ENCODE measurements at places on chromosomes 16 and 17.

- DNase-seq = no peak
Observed at GRCh38 chr16:11472851-11473250, 113.9 kb downstream of the LITAF start.

- DNase-seq = no peak
Observed at GRCh38 chr16:85153046-85153445, 40.8 kb upstream of the CIBAR2 start.

DNA sequence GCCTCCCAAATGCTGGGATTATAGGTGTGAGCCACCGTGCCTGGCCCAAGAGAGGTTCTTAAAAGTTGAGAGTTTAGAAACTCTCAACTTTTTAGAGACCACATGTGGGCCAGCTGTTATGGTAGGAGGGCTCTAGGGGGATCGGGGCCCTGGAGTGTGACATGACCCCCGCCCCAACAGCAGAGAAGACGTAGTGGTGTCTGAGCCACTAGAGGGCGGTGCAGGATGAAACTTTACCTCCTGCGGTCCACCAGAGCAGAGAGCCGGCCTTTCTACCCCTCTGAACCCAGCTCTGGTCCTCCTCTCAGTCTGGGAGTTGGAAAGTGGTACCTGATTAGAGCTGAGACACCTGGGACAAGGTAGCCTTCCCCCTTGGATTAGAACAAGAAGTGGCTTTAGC is 7.4 kb downstream of the CDK5RAP3 start:
- DNase-seq = no peak

GRCh38 chr17:19244781-19245180 is 7.6 kb downstream of the EPN2 start:
- DNase-seq = no peak

- no peak for DNase-seq
Observed at GRCh38 chr16:35908942-35909341, 2449.5 kb downstream of the TP53TG3F start.

DNA sequence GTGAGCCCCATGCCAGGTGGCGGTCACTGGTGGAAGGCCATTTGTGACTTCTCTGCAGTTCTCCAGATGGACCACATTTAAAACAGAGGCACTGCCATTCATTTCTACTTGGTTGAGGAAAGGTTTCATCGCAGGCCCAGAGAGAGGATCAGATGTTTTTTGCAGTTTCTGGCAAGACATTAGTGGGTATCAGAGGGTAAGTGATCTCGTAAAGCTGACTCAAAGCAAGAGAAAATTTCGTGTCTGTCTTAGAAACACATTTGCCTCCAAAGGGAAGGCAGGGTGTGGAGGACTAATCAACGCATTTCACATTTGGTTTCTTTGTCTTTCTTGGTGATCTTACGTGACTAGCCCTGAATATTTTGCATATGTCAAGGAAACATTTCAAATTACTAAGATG is 81.8 kb downstream of the PRKCB start:
- no peak for DNase-seq

DNA sequence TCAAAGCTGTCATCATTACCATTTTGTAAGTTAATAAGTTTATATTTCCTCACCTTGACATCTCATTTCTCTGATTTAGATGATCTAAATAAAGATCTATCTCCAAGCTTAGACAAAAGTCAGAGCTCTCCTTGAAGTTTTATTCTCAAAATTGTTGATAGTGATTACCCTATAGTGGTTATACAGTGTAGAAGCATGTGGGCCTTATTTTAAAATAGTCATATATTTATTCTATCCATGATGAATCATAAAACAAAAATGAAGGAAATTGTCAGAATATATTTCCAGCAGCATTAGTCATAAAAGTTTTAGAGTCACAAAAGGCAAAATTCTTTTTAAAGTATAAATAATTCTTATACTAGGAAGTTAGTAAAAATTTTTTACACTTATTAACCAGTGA is 49.0 kb downstream of the RHOT1 start:
- no peak for DNase-seq

GRCh38 chr16:58025351-58026138 is at the start of gene MMP15:
Gene MMP15 (plus strand): TSS chr16:58025754. CDS start chr16:58026351, 597 bp downstream.
- no peak for DNase-seq

- no peak for DNase-seq
Observed at GRCh38 chr17:42849451-42850181, 1.4 kb upstream of the AOC3 start.

DNA sequence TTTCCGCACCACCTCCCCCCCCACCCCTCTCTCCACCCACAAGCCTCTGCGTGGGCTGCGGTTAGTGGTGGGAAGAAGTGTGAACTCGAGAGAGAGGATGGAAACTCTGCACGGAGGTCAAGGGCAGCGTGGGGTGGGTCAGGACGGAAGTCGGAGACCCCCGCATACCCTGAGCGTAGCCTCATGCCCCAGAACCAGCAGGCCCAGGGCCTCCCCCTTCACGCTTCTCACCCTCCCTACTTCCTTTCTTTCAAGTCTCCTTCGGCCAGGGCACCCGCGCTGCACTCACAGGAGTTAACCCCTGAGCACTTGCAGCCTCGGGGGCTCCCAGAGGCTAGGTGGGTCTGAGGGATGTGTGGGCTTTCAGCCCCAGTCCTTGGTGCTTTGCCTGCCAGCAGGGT is 9.2 kb downstream of the TBKBP1 start:
- DNase-seq = no peak

GRCh38 chr17:19726631-19727376 is 10.4 kb upstream of the SLC47A2 start:
- DNase-seq = no peak

- no peak for DNase-seq
Observed at GRCh38 chr16:85730186-85730465, 20.8 kb downstream of the C16orf74 start.

DNA sequence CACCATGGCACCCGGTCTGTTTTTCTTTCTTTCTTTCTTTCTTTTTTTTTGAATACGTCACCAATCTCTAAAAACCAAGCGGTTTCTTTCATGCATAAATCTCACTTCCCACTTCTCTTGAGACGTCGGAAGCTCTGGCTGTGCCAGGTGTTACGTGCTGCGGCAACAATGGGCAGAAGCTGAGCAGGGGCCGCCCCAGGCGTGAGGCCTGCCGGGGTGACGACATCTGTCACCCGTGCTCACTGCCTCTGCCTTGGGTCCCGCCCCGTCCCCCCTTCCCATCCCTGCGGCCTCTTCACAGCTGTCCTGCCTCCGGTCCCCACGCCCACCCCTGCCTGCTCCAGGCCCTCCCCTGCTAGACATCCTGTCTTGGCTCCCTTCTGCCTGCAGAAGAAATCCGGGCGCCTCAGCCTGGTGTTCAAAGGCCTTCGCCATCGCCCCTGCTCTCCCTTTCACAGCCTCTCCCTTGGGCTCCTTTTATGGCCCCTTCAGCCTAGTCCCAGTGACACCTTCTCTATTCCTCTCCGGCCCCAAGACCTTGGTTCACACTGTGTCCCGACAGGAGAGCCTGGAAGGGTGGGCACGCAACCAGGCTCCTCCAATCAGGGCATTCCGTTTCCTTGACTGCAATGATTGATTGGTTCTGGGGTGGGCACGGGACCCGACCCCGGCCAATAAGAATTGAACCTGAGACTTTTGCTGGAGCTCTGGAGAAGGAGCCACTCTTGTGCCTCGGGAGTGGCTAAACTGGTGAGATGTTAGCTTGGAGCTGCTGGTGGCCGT is 4.8 kb downstream of the P2RX1 start:
- DNase-seq = no peak

GRCh38 chr16:89313583-89313982 is 96.1 kb downstream of the ZNF778 start:
- no peak for DNase-seq

DNA sequence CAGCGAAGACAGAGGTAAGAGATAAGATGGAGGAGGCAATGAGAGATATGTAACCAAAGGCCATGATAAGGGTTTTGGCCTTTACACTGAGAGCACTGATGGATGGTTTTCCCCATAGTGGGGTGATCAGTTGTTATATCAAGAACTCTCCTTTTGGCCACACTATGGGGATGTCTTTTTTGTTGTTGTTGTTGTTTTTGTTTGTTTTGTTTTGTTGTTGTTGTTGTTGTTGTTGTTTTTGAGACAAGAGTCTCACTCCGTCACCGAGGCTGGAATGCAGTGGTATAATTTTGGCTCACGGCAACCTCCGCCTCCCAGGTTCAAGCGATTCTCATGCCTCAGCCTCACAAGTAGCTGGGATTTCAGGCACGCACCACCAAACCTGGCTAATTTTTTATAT is 244.8 kb upstream of the DYNLRB2 start:
- DNase-seq = no peak

- no peak for DNase-seq
Observed at GRCh38 chr16:80804526-80805383, at the start of gene CDYL2. Gene CDYL2 (minus strand): TSS chr16:80804598. CDS start chr16:80804173, 425 bp downstream.

DNA sequence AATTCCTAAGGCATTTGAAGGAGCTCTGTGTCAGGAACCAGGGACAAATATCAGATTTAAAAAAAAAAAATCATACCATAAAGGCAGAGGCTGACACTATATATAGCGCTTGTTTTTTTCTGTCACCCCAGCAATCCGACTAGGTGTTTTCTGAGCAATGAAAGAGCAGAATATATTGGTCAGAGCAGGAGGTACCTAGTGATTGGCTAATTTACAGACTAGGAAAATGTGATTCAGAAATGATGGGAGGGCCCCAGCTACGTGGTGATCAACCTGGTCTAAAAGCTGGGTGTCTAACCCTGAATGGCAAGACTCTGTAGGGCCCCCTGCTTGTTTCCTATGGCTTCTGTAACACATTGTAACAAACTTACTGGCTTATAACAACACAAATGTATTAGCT is 195.5 kb upstream of the XYLT1 start:
- no peak for DNase-seq

GRCh38 chr17:18960803-18961511 is 9.0 kb downstream of the SLC5A10 start:
- DNase-seq = peak; percentile 20

DNA sequence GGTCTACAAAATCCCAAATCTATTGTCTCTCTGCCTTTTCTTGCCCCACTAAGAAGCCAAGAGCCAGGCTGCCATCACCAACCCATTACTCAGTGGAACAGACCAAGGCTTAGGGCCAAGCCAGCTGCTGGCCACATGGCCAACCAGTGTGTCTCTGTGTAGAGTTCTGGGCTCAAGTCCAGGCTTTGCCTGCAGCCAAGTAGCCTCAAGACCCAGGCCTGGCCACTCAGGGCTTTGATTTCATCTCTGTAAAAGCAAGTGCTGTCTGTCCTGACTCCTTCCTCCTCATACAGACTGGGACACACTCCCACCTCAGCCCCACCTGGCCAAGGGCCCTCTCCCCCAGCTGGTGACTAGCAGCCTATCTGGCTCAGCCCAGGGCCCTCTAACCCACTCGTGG is 14.6 kb downstream of the SREBF1 start:
- no peak for DNase-seq

GRCh38 chr17:60599220-60599619 is 773 bp upstream of the PPM1D start:
- no peak for DNase-seq

DNA sequence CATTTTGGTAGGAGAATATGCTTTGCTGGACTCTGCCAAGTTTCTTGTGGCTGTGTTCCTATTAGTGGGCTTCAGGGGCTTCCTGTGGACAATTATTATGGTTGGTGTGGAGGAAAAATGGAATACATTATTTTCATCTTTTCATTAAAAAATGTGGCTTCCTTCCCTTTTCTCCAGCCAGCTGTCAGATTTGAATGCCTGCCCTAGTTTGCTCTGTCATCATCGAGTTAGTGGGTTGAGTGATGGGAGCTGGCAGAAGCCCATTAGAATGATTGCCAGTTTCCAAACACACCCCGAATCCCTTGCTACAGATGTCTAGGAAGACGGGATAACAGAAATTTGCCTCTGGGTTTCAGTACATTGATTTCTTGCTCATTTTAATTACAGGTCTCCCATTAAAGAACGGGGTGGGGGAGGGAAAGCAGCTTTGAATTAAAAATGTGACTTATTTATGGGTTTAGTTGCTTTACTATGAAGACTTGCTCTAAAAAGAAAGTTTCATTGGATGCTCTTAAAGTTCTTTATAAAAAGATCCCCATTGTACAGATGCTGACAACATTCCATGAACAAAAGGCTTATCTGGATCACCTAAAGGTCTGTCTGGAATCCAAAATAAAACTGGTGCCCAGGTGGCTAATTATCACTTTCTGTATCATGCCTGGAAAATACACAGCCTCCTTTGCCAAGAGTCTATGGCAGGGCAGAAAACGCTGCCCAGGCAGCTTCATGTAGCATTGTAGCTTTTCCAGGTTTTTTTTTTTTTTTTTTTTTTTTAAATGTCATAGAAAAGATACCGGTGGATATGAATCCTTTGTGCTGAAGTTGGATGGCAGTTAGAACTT is 103.6 kb downstream of the PRKCA start:
- no peak for DNase-seq

- DNase-seq = no peak
Observed at GRCh38 chr16:23434380-23434779, 18.6 kb downstream of the COG7 start.

GRCh38 chr17:70314096-70314495 is 144.8 kb downstream of the KCNJ2 start:
- no peak for DNase-seq

DNA sequence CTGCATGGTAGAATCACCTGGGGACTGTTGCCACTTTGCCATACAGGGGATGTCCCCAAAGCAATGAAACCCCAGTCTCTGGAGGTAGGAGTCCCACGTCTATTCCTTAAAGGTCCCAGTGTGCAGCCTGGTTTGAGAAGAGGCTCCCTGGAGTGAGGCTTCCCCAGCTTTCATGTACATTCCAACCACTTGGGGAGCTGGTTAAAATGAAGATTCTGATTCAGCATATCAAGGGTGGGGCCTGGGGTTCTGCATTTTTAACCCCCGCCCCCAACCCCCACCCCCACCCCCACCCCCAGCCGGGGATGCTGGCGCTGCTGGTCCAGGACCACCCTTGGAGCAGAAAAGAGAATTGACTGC is 241.2 kb downstream of the FOXL1 start:
- no peak for DNase-seq

GRCh38 chr17:78131172-78132083 is 857 bp downstream of the TMC8 start:
- DNase-seq = no peak

GRCh38 chr16:11188801-11189740 is 66.9 kb downstream of the SOCS1 start:
- DNase-seq = no peak

DNA sequence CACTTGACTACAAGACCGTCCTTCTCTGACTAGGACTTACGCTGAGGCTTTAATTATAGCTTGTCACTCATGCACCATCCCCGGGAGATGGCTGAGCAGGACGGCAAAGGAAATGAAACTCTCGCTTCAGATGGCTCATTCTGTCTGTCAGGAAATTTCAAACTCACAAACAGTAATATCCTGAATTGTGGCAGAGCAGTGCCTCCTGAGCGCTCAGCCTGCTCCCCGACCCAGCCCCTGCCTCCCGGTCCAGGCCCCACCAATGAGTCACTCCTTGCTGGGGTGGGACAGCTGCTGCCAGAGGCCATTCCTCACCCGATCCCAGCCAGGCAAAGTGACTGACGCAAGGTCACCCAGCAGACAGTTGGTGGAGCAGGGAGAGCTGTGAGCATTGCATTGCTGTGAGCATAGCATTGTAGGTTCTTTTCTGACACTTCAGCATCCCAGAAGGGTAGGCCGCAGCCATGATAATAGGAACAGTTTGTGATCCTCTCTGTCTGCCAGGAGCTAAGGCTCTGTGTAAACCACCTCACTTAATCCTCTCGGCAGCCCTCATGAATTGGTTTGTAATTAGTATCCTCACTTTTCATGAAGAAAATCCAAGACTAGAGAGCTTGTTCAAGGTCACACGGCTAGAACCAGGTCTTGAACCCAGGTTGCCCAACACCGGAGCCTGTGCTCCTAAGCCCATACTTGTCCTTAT is 20.9 kb downstream of the CCDC182 start:
- no peak for DNase-seq

- DNase-seq = no peak
Observed at GRCh38 chr16:11203111-11203623, 52.8 kb downstream of the SOCS1 start.

- DNase-seq = no peak
Observed at GRCh38 chr16:17273142-17273561, 197.6 kb downstream of the XYLT1 start.

Measured in GOT3 (cell line).